Anterior cingulate cortex (tissue), 58 donors: ENCODE measurements at places on chromosomes 12 and 14.

DNA sequence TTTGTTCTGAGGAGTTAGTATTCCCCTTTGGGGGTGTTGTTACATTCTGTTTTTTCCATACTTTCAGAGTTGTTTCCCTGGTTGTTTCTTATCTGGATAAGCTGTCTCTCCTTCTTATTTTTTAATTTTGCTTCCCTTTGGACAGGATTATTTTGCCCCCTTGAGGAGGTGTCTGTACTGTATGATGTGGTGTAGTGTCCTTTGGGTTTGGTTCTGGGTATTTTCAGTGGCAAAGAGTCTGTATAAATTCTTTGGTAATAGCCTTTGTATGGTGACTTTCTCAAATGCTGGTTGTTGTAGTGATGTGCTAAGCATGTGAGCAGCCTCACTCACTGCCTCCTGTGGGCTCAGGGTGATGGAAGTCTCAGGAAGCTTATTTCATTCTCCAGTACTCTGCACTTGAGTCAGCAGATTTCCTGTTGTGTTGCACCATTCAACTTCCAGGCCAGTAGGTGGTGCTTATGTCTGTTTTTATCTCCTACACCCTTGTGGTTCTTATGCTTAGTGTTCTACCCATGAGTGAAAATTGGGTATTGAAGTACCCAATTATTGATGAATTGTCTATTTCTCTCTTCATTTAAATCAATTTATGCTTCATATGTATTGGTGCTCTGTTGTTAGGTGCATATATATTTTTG lies 103.3 kb upstream of the PMCH start:
- DNase-seq, result no peak

DNA sequence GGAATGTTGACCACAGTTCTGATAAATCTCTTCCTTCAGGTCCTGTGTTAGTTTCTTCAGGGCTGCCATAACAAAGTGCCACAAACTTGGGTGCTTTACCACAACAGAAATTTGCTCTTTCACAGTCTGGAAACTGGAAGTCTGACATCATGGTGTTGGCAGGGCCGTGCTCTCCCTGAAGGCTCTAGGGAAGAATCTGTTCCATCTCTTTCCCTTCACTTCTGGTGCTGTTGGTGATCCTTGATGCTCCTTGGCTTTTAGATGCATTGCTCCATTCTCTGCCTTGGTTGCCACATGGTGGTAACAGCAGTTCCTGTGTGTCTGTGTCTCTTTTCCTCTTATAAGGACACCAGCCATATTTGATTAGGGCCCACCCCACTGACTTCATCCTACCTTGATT lies 32.2 kb downstream of the HMGA2 start:
- DNase-seq, result no peak

DNA sequence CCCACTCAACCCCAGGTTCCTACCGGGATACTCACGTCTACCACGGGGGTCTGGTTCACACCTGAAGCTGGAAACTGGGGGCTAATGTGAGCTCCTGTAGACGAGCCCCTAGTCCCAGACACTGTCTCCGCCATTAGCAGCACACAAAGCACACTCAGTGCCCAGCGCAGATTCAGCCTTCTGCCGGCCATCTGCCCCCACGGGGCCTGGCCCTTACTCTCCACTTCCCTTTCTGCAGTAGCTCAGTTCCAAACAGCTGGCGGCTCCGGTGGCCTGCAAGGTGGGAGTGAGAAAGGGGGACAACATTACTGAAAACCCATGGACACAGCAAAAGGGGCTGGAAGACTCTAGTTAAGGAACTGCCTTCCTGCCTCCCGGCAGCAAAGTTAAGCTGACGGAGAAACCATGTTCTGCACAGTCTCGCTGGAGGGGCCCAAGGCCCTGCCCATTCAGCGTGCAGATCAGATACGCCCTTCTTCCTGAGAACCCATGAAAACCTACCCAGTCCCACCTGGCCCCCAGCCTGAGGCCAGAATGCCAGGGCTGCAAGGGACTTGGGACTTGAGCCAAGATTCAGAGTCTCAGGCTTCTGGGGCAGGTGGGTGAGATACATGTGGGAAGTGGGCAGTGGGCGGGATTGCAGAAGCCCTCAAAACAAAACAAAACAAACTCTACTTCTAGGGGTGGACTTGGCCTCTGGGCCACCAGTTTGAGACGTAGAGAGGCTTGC lies 2.1 kb downstream of the SLC8B1 start:
- DNase-seq, result no peak

DNA sequence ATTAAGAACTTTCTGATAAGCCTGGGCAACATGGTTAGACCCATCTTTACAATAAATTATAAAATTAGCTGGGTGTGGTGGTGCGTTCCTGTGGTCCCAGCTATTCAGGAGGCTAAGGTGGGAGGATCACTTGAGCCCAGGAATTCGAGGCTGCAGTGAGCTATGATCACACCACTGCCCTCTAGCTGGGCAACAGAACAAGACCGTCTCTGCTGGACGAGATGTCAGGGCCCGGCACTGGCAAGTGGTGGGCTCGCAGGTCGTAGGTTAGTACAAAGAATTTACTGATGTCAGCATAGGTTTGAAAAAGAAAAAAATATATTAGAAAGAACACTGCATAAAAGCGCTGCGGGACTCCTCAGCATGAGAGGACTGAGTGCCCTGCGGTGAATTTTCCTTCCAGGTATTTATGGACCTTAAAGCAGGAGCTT lies 15.7 kb upstream of the VSIG10 start:
- no peak for DNase-seq

GRCh38 chr14:103408491-103409155 lies 23.4 kb downstream of the MARK3 start:
- no peak for DNase-seq

GRCh38 chr12:109652233-109652976 lies 61.2 kb upstream of the FAM222A start:
- no peak for DNase-seq

DNA sequence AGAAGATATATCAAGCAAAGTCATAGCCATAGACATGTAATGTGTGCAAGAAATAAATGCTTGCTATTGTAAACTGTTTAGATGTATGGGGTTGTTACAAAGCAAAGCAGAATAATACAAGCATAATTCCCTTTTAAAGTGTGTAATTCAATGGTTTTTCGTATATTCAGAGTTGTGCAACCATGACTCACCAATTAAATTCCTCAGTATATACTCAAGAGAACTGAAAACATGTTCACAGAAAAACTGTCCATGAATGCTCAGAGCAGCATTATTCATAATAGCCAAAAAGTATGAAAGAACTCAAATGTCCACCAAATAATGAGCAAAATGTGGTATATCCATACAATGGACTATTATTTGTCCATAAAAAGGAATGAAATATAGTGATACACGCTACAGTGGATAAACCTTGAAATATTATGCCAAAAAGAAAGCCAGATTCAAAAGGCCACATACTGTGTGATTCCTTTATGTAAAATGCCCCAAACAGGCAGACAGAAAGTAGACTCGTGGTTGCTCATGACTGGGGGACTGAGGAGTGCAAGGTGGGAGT lies 9.3 kb downstream of the GXYLT1 start:
- DNase-seq, result no peak

DNA sequence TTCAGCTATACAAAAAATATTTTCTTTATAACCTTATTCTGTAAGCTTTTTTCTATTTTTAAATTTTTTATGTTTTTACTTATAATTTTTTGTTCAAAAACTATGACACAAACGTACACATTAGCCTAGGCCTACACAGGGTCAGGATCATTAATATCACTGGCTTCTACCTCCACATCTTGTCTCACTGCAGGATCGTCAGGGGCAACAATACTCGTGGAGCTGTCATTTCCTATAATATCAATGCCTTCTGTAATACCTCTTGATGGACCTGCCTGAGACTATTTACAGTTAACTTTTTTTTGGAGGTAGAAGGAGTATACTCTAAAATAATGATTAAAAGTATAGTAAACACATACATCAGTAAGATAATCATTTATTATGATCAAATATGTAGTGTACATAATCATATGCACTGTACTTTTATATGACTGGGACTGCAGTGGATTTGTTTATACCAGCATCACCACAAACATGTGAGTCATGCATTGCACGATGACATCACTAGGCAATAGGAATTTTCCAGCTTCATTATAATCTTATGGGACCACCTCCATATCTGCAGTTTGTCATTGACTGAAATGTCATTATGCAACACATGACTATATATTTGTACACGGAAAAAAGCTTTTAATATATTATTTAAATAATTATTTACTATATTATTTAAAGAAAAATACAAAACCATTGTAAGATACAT lies 18.5 kb upstream of the PMCH start:
- no peak for DNase-seq

- DNase-seq, result no peak
These were observed 190.1 kb downstream of the SLC41A2 start for GRCh38 chr12:104768033-104768432.

- no peak for DNase-seq
These were observed 85.4 kb upstream of the DYNC1H1 start for GRCh38 chr14:101878822-101879528.

- DNase-seq, result no peak
These were observed 21.1 kb downstream of the MVK start for GRCh38 chr12:109594556-109595317.

- no peak for DNase-seq
These were observed 22.3 kb downstream of the IFT43 start for GRCh38 chr14:76007852-76008251.

DNA sequence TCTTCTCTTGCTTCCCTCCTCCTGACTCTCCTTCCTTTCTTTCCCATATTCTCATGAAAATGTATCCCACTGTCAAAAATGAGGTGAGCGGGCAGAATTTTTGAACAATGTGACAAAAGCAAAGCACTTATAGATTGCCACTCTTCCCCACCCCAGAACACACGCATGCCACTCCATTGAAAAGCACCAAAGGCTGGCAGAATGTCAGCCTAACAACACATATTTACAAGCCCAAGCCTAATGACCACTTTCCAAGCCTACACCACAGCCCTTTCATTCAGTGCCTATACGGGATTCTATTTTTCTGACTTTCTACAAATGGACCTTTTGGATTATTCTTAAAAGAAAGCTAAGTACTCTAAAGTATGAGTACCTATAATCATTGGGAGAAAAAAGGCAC lies 62.9 kb upstream of the METAP2 start:
- no peak for DNase-seq

- DNase-seq, result no peak
These were observed 35.5 kb downstream of the CPSF6 start for GRCh38 chr12:69274861-69275260.

GRCh38 chr14:87626266-87626665 lies 366.7 kb downstream of the GALC start:
- no peak for DNase-seq

DNA sequence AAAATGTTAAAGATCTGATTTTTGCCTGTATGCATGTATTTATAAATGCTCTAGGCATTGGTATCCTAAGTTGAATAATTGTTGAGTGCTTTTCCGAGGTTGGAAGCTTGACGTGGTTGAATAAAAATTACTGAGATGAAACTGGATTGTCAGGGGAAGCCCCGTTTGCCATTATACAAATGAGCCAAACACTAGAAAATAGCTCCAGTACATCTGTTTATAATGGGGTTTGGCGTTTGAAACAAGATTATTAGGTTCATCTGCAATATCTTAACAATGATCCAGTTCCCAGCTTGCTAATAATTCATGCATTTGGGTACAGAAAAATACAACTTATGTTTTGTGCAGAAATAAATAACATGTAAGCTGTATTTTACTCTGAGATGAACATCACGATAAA lies 789.6 kb downstream of the GALC start:
- DNase-seq, result no peak

DNA sequence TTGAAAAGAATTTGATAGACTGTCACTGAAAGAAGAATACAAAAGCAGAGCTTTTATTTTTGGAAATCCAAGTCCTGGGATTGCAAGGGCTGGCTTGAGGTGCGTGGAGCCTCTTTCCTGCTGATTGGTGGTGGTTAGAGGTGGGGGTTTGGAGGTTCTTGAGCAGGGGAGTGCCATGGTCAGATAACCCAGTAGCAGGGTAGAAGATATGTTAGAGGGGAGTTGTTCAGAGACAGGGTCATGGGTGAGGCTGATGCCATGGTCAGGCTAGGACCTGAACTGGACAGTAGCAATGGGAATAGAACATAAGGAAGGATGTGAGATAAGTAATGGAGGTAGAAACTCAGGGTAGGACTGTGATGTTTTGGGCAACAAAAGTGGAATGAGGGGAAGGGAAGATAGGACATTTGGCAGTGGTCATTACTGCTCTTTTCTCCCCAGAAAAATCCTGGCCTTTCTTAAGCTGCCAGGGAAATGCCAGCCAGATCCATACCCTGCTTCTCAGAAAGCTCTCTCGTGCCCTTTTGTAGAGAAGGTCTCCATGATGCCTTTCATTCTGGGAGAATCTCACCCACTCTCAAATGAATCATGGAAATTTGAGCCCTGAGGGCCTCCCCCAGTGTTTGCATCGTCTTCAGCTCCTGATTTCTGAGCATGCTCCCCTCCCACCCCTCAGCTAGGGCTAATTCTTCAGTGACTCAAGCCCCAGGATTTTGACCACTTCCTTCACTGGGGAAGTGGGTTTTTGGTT lies 9.5 kb downstream of the EMP1 start:
- no peak for DNase-seq

DNA sequence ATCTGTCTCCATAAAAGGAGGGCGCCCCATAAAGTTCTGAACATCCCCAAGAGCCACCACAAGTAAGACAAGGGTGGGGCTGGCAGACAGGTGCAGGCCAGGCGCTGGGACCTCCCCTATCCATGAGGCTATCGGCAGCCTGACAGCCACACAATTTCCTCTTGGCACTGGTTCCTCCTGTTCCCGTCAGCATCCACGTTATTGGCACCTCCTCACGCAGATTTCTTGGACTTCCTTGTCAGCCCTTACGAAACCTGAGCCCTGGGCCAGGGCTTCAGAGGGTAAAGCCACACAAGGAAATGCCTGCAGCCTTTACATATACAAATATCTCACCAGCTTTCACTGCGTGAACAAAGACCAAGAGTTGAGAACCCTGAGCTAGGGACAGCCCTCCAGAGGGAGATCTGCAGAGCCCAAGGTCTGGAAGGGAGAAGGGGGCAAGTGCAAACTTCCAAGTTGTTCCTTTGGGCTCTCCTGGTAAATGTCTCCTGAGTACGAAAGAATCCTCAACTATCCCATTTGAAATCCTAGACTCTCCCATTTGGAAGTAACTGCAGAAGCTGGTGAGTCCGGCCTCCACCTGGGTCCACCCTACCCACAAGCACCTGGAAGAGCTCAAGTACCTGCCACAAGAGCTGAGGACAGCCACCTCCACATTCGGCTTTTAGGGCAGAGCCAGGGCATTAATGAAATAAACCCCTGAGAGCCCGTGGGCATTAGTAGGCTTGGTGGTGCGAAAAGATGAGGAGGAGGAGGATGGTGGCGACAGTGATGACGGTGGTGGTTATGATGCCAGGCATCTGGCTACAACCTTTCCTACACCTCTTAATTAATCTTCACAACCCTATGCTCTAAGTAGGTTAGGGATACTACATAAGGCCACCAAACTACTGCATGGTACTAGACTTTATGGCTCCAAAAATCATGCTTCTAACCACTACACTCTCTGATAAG lies 5.5 kb upstream of the TC2N start:
- no peak for DNase-seq

DNA sequence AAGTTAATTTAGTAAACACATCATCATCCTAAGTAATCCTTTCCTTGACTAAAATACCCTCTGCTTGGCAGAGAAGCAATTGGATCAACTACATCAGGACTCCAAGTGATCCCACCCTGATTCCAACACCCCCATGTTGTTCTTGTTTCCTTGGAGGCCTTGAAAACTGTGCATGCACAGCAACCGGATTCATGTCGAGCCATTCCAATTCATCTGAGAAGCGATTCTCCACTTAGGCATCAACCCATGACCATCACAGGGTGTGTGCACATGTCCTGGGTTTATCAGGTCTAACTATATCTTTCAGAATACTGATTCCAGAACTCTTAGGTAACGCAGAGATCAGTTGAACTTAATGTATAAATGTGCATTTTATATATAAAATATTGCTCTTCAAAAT lies 163.0 kb downstream of the NAV3 start:
- DNase-seq, result no peak
